Gastrocnemius medialis (tissue), 4 donors: ENCODE measurements at places on chromosomes 16 and 17. TPM values are rescaled to one million over a fixed set of nuclear protein-coding genes. Genes with fewer than 3 reads are reported as not detected.

- no peak overlapping the region for H3K4me3 ChIP-seq
- DNase-seq = no peak
- H3K4me1 ChIP-seq = peaks cover 6% of the 10 kb centered on the region
- peaks cover 14% of the 10 kb centered on the region for H3K36me3 ChIP-seq
- no peaks in the 10 kb centered on the region for H3K27me3 ChIP-seq
Observed at GRCh38 chr16:31704138-31704537, 169.5 kb upstream of the ZNF267 start.

- H3K27ac ChIP-seq = peak within 1 kb of the TSS; percentile 80
- H3K4me3 ChIP-seq = peak within 1 kb of the TSS; percentile 70
- peak; percentile 24 for DNase-seq
- peaks cover 36% of the 10 kb centered on the region for H3K27me3 ChIP-seq
- no peaks in the 10 kb centered on the region for H3K36me3 ChIP-seq
Observed at GRCh38 chr16:56191156-56191815, at the start of gene GNAO1. Gene GNAO1, plus strand, starts transcription at chr16:56191489. Its CDS starts 747 bp downstream, at chr16:56192236.

DNA sequence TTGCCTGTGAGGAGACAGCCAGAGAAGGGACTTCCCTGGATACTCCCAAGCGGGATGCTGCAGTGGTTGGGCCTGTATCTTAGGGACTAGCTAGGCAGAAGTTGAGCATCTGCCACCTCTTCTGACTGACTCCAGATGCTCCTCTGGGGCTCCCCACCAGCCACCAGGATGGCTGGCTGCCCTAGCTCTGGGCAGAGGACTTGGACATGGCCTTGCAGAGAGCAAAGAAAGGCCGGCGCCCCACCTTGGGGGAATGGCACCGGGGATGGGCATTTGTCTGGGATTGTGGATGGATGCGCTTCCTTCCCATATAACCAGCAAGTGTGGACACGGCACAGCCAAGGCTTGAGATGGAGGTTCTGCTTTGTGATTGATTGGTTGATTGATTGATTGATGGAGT is 69.0 kb downstream of the OR1D5 start:
- H3K27ac ChIP-seq = no peak overlapping the region
- no peaks in the 10 kb centered on the region for H3K27me3 ChIP-seq
- H3K4me3 ChIP-seq = no peak overlapping the region
- no peak for DNase-seq
- no peaks in the 10 kb centered on the region for H3K36me3 ChIP-seq
- H3K4me1 ChIP-seq = no peaks in the 10 kb centered on the region

DNA sequence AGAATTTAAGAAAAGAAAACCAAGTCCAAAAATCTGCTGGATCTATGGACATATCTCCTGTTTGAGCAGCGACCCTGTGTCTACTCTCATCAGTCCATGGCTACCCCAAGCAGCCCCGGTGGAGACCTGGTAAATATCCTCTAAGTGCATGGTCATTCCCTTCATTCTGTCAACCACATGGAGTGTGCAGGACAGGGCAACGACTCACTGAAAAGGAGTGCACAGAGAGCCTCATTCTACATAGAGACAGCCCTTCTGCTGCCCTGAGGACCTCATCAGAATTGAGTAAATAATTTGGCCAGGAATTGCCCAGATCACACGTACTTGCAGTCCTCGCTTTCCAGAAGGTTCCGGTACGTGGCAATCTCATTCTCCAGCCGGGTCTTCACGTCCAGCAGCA is 3.0 kb downstream of the KRT38 start:
- no peaks in the 10 kb centered on the region for H3K36me3 ChIP-seq
- no peak overlapping the region for H3K4me3 ChIP-seq
- no peaks in the 10 kb centered on the region for H3K4me1 ChIP-seq
- no peak overlapping the region for H3K27ac ChIP-seq
- DNase-seq = no peak

DNA sequence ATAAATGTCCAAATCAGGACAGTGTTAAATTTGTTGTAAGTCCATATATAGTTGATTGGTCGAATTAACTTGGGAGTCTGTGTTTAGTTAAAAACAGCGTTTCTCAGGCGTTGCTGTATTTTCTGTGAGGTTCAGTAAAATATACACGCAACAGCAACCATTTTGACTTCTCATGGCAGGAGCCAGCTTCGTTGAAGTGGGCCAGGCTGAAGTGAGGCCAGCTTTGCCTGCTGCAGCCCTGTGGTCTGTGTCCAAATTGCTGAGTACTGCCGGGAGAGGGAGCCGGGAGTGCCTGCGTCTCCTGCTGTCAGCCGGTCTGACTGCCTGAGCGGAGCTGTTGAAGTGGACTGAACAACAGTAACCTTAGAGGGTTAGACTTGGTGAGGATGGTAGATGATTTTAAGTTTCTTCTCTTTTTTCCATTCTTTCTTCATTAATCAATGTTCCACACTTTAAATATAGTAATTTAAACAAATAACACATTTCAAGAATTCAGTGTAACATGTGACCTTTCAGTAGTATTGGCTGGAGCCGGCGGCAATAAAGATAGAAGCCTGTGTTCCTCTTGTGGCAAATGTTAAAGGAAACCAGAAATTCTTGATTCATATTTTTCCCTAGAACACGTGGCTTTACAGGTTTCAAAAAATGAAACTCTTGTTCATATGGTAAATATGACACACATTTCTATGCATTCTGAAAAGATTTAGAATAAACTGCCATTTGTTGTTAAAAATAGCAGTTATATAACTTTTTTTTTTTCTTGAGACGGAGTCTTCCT is 37.0 kb upstream of the ZNF750 start:
- peak overlapping the region; percentile 33 for H3K4me3 ChIP-seq
- H3K4me1 ChIP-seq = peaks cover 19% of the 10 kb centered on the region
- DNase-seq = peak; percentile 86
- no peaks in the 10 kb centered on the region for H3K27me3 ChIP-seq

- H3K4me3 ChIP-seq = no peak overlapping the region
- H3K36me3 ChIP-seq = no peaks in the 10 kb centered on the region
Observed at GRCh38 chr17:70144260-70144846, 25.0 kb upstream of the KCNJ2 start.

DNA sequence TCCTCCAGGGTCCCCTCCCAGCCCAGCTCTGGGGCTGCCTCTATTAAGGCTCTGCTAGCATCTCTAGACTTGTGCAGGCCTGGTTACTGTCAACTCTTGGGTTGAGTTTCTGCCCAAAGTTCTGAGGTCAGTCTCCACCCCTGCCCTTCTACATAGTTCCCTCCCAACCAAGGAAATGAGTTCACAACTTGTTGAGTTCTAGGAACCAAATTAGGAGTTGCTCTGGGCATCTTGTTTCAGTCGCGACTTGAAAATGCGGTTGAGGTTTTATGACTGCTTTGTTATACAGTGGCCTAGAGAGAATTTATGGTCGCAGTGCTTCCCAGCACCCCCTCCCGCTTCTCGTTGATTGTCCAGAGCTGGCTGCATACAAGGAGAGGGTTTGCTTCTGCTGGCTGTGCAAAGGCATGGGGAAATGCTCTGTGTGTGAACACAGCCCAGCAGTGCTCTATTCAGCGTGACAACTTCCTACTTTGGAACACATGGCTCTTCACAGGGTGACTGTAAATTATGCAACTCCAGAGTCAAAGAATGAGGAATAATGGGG is 20.2 kb downstream of the GNAO1 start:
- no peak overlapping the region for H3K27ac ChIP-seq
- H3K4me3 ChIP-seq = no peak overlapping the region
- H3K4me1 ChIP-seq = no peaks in the 10 kb centered on the region

- H3K4me1 ChIP-seq = no peaks in the 10 kb centered on the region
- H3K27ac ChIP-seq = no peak overlapping the region
- H3K27me3 ChIP-seq = no peaks in the 10 kb centered on the region
- H3K4me3 ChIP-seq = no peak overlapping the region
Observed at GRCh38 chr17:36890398-36891168, 46.7 kb upstream of the LHX1 start.

GRCh38 chr17:42289611-42290181 is 1.4 kb downstream of the STAT5A start:
- H3K27me3 ChIP-seq = no peaks in the 10 kb centered on the region
- peaks cover 15% of the 10 kb centered on the region for H3K4me1 ChIP-seq
- no peaks in the 10 kb centered on the region for H3K36me3 ChIP-seq
- peak overlapping the region; percentile 91 for H3K27ac ChIP-seq

DNA sequence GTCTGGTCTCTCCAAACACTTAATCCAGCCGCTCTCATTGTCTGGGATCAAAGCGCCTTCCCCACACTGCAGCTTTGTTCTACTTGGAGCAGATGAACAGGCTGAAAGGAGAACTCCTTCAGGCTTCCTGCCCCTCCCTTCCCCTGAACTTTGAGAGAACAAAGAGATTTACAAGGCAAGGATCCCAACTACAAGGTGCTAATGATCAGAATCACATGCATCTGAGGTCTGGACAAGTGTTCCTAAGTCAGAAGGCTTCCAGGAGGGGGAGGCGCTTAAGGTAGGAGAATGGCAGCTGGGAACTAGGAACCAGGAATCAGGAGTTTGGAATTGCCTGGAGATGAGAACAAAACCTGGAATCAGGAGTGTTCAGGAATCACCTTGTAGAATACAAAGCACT is 606.3 kb upstream of the CDH11 start:
- no peaks in the 10 kb centered on the region for H3K27me3 ChIP-seq
- no peak for DNase-seq
- no peaks in the 10 kb centered on the region for H3K36me3 ChIP-seq

- no peaks in the 10 kb centered on the region for H3K36me3 ChIP-seq
- H3K4me3 ChIP-seq = peak overlapping the region; percentile 20
- H3K27ac ChIP-seq = no peak overlapping the region
- H3K4me1 ChIP-seq = peaks cover 8% of the 10 kb centered on the region
- no peak for DNase-seq
Observed at GRCh38 chr16:88561485-88562359, 8.5 kb upstream of the ZC3H18 start.

DNA sequence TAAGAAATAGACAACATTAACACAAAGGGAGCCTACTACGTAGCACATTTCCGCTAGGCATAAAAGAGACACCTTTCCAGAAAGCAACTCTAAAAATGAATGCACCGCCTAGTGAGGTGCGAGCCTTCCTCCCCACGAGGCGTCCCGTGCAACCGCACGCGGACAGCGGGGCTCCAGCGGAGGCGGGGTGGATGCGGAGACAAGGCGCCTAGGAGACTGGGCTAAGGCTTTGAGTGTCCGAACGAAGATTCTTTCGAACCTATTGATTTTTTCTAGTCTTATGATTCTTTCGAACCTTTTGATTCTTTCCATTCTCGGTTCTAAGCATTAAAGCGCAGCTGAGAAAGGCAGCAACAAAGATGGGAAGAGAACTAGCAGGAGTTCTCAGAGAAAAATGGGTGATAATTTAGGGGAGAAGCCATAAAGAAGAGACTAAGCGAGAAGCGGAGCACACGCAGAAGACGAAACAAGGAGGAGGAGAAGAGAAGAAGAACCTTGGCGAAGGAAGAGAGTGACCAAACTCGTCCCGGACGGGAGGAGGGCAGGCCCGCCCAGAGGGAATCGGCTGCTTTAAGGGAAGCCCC is 394 bp upstream of the CPD start:
- peak overlapping the region; percentile 93 for H3K27ac ChIP-seq
- peak; percentile 18 for DNase-seq
- H3K4me1 ChIP-seq = peaks cover 38% of the 10 kb centered on the region
- H3K36me3 ChIP-seq = no peaks in the 10 kb centered on the region
- no peaks in the 10 kb centered on the region for H3K27me3 ChIP-seq

DNA sequence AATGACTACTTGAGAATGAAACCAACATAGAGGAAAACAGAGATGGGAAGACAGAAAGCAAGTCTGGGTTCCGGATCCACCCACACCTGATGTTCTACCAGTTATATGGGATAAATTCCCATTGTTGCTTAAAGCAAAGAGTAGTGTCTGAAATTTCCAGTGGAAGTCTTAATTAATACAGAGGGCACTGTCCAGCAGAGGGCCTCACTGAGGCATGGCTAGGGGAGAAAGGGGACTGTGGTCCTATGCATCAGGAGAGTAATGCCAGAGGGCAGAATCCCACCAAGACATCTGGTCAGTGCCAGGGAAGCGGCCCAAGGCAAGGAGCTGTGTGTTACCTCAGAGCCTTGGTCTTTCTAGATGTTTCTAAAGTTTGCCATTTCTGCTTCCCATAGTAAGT is 7.5 kb upstream of the UMOD start:
- H3K36me3 ChIP-seq = no peaks in the 10 kb centered on the region
- H3K27me3 ChIP-seq = no peaks in the 10 kb centered on the region
- H3K27ac ChIP-seq = no peak overlapping the region
- no peak overlapping the region for H3K4me3 ChIP-seq

GRCh38 chr16:82231008-82231787 is 61.2 kb upstream of the MPHOSPH6 start:
- H3K27me3 ChIP-seq = no peaks in the 10 kb centered on the region
- no peak for DNase-seq
- H3K4me3 ChIP-seq = no peak overlapping the region
- no peaks in the 10 kb centered on the region for H3K4me1 ChIP-seq
- no peak overlapping the region for H3K27ac ChIP-seq

- peak; percentile 72 for DNase-seq
- H3K27me3 ChIP-seq = no peaks in the 10 kb centered on the region
- H3K36me3 ChIP-seq = no peaks in the 10 kb centered on the region
Observed at GRCh38 chr16:69276148-69277115, 34.7 kb upstream of the VPS4A start.

DNA sequence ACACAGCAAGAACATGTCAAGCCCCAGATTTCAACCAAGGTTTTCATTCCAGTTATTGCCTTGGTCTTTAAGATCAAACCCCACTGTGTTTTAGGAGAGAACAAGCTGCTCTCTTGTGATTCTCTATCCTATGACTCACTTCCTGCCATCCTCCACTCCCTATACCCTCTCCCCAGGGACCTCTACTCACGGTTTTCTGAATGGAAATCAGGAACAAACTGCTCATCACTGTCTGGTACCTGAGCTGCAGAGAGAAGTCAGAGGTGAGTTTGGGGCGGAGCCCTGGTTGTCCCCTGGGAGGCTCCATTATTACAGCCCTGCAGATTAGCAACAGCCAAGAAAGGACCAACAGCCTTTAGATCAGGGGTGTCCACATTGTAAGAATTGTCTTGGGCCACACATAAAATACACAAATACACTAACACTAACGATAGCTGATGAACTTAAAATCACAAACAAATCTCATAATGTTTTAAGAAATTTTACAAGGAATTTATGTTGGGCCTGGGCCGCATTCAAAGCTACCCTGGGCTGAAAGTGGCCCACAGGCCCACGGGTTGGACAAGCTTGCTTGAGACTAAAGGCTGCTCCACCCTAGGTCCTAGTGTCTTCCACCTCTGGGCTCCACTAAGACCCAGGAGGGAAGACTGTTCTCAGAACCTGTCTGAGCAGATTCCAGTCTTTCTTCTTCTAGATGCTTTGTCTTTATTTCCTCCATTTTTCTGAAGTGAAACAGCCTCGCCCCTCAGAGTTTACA is 9.7 kb downstream of the ETV4 start:
- peaks cover 7% of the 10 kb centered on the region for H3K4me1 ChIP-seq
- H3K4me3 ChIP-seq = no peak overlapping the region
- H3K27ac ChIP-seq = no peak overlapping the region

The CFAP97D1 gene
- total RNA-seq = not detected

The C16orf96 gene
- not detected for total RNA-seq

The TXNL4B gene
- total RNA-seq = 13.7 TPM

The TBC1D3C gene
- total RNA-seq = not detected

The DBF4B gene
- 2.1 TPM for total RNA-seq
